ENCODE measurements at places on chromosomes 2 and 18.
A peak's percentile ranks its signal among the peaks of the same experiment; 100 is the strongest.

GRCh38 chr2:176675271-176675949, 406.2 kb downstream of the MTX2 start:
- no peak for DNase-seq

- no peak for DNase-seq
Observed at GRCh38 chr2:101418460-101419095, 31.3 kb upstream of the CREG2 start.

- no peak for DNase-seq
Observed at GRCh38 chr2:55490554-55490953, 29.0 kb upstream of the CFAP36 start.

GRCh38 chr18:7514796-7515440, 52.2 kb upstream of the PTPRM start:
- DNase-seq = no peak

DNA sequence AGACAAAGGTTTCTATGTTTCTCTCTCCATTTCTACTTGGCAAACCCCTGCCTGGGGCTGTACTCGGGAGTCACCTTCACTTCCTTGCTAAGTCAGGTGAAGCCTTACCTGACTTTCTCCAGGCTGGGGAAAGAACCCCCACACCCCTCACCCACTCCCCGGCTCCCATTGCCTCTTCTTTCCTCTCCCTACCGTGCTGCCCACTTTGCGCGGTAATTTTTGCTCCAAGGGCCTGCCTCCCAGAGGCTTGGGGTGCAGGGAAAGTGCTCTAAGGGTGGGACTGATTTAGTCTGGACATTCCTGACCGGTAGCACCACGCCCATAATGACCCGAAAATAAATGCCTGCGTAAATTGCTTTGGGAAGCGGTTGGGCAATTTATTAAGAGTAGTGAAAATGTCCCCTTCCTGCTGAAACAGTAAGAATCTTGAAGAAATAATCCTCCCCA, 49.1 kb upstream of the ATP6V1B1 start:
- DNase-seq = no peak

- no peak for DNase-seq
Observed at GRCh38 chr18:66931010-66931409, 327.1 kb upstream of the CDH19 start.

DNA sequence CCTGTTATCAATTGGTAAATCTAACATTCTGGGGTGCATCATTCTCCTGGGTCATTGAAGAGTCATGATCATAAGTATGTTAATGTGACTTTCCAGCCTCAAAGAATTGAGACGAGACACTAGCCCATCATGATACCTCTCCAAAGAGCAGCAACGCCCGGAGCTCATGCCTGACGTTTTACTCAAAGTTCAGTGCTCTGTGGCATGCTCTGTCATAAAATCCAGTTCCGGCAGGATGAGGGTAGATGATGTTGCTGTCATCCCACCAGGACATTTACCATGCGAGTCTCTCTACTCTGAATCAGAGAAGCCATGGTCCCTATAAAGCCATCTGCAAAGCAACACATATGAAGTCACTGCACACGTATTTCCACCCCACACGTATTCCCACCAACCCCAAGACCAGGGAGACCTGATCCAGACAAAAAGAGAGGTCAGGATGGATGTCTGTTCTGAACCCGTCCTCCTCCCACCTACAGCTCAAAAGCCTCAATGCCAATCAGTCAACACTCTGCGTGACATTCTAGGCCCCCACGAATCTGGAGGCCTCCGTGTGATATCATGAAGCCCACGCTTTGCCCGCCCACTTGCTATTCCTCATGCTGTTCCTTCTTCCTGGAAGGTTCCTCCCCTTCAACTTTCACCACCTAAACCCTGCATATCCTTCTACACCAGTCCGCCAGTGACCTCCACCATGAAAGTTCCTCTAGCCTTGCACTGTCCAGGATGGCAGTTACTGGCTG, 85.8 kb downstream of the DNMT3A start:
- DNase-seq = no peak

- DNase-seq = no peak
Observed at GRCh38 chr18:37225279-37225678, 340.3 kb downstream of the CELF4 start.

DNA sequence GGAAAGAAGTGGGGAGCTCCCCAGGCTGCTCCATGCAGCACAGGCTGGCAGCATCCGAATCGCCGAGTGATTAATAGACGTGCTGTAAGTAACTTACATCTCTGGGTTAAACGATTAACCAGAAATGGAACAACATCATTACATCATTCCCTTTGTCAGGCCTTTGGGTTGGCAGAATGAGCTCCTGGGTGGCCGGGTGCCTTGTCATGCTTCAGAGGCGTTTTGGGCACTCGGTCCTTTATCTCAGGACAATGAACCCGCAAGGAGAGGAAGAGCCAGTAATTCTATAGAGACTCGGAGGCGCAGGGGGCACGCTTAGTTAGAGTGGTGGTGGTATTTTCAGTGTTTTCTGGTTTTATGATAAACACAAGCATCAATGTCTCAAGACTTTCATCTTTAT, 146.9 kb upstream of the TPO start:
- DNase-seq = no peak

GRCh38 chr18:40613721-40614120, 1341.3 kb upstream of the PIK3C3 start:
- DNase-seq = no peak

GRCh38 chr2:53087874-53088461, 679.6 kb upstream of the CHAC2 start:
- DNase-seq = no peak

- DNase-seq = no peak
Observed at GRCh38 chr2:196249171-196249570, 77.8 kb upstream of the STK17B start.

GRCh38 chr18:26159353-26159752, 25.7 kb downstream of the PSMA8 start:
- no peak for DNase-seq

DNA sequence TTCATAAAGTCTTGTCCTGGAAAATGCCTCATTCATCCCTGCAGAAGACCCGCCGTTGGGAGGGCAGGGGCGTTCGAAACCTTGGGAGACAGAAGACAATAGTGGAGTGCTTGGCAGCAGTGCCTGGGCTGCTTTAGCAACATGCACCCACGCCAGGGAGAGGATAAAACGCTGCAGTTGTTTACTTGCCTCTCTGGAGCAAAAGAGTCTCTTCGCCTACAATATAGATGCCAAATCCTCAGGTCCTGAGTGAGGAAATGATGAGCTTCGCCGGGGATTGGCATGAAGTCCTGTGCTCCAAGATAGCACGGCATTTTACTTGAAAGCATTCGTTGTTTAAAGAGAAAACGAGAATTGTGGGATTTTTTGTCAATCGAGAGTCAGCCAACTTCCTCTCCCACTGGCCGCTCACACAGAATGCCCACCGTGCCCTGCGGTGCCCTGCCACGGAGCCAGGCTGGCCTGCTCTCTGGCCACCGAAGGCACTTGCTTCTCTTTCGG, 152.5 kb upstream of the POU3F3 start:
- no peak for DNase-seq

GRCh38 chr2:219119422-219120043, 41.1 kb downstream of the NHEJ1 start:
- DNase-seq = peak; percentile 31

DNA sequence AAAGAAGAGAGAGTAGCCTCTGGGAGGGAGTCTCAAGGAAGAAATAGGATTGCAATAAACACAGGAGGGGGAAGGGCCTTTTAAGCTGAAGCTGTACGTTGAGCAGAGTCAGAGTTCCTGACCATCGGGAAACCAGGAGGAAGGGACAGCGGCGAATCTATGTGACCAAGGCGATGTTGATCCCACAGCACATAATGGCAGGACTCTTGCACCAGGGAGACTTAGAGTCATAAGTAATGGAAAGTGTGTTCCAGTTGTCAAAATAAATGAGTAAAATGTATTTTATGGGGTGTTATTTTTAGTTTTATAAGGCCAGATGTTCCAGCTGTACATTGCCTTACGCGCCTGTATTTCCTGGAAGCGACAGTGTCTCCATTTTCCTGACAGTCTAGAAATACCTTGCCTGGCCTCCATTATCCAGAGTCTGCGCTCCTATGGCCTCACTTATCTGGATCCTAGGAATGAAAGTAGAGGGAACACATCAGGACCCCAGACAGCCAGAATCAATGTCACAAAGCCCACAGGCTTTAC, 152.8 kb upstream of the COPS8 start:
- no peak for DNase-seq

GRCh38 chr2:30300122-30300455, 68.8 kb downstream of the LBH start:
- no peak for DNase-seq

DNA sequence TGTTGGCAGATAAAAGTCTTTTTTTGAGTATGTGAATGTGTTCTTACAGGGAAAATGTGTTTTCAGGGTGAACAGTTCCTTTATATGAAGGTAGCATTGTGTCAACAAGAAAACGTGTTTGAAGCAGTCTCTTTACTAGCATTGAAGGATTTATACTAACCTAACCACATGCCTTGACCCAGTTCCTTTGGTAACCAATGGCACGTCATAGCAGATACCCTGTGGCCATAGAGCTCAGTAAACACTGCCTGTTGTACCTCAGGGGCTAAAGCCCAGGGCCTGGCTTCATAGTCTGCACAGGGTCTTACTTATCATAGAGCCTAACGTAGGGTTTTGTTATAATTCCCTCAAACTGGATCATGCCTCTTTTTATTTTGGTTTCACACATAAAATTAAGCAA, 32.1 kb upstream of the NFU1 start:
- no peak for DNase-seq

All from activated T-helper 9 cell treated with anti-CD3 and anti-CD28 coated beads, Interleukin-2, amount 50 U/mL, for 16 hours (primary cell).